Thoracic aorta (tissue), 2 donors: ENCODE measurements at places on chromosomes 16 and 17. TPM values are rescaled to one million over a fixed set of nuclear protein-coding genes. Genes with fewer than 3 reads are reported as not detected.
A peak's percentile ranks its signal among the peaks of the same experiment; 100 is the strongest.

- H3K27me3 ChIP-seq = no peaks in the 10 kb centered on the region
- DNase-seq = no peak
- H3K4me3 ChIP-seq = no peak overlapping the region
- peaks cover 32% of the 10 kb centered on the region for H3K36me3 ChIP-seq
These were observed 18.8 kb downstream of the NCBP3 start for GRCh38 chr17:3827124-3827773.

GRCh38 chr16:11169641-11170040 lies 86.4 kb downstream of the SOCS1 start:
- no peak for DNase-seq
- H3K4me1 ChIP-seq = peaks cover 5% of the 10 kb centered on the region
- peaks cover 9% of the 10 kb centered on the region for H3K36me3 ChIP-seq
- H3K4me3 ChIP-seq = no peak overlapping the region
- H3K27ac ChIP-seq = no peak overlapping the region

GRCh38 chr16:67702130-67702529 lies 17.0 kb downstream of the GFOD2 start:
- H3K27ac ChIP-seq = no peak overlapping the region
- no peaks in the 10 kb centered on the region for H3K27me3 ChIP-seq
- no peak overlapping the region for H3K4me3 ChIP-seq
- H3K36me3 ChIP-seq = peaks cover 5% of the 10 kb centered on the region

- H3K27ac ChIP-seq = no peak within 1 kb of the TSS
- peaks cover 12% of the 10 kb centered on the region for H3K36me3 ChIP-seq
- no peak for DNase-seq
- H3K4me3 ChIP-seq = no peak within 1 kb of the TSS
- H3K4me1 ChIP-seq = peaks cover 13% of the 10 kb centered on the region
- no peaks in the 10 kb centered on the region for H3K27me3 ChIP-seq
These were observed at the start of gene CEP295NL for GRCh38 chr17:78903101-78903779. TSS of gene CEP295NL (minus strand) at chr17:78903201. CDS start at chr17:78901828, 1,373 bp downstream.

The CA5A gene
- total RNA-seq = not detected

DNA sequence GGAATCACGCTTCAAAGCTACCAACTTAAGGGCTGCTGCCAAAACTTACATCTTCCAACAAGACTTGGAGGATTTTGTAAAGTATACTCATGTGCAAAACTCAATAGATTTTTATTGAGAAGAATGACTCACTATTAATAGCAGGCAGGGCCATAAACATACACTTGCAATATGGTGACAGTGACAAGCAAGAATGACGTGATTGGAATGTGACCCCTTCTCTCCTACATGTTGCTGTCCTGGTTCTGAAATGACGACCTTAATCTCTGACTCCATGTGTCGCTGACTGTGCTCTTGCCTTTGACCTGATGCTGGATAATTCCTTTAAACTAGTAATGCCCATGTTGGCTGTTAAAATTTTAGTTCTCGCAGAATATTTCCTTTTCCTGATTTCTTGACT lies 174.5 kb downstream of the PARN start:
- H3K4me1 ChIP-seq = no peaks in the 10 kb centered on the region
- H3K27me3 ChIP-seq = no peaks in the 10 kb centered on the region
- H3K27ac ChIP-seq = no peak overlapping the region
- no peak for DNase-seq
- H3K4me3 ChIP-seq = no peak overlapping the region

DNA sequence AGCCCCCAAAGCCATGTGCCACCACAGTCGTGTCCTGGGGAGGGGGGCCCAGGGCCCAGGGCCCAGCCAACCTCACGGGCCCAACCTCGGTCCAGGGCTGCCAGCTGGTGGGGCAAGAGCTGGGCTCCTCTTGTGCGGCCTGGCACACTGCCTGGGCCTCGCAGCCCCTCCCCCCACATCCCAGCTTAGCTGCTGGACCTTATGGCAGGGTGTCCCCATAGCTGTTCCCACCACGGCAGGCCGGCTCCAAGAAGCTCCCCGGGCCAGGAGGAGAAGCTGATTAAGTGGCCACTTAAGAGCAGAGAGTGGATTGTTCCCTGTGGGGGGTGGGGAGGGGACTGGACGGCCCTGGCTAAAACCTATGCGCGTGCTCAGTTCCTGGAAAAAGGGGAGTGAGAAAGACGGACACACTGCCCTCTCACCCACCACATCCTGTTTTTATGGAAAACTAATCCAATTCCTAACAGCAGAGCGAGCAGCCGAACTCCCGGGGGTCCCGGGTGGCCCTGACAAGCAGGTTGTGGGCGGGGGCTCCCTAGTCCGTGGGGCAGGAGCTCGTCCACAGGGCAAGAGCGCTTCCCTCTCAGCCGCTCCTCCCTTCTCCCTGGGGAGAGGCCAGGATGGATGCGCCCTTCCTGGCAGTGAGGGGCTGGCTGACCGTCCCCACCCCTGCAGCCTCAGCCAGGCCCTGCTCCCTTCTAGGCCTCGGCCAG lies 16.8 kb downstream of the PIEZO1 start:
- peaks cover 48% of the 10 kb centered on the region for H3K4me1 ChIP-seq
- no peak overlapping the region for H3K27ac ChIP-seq
- H3K4me3 ChIP-seq = peak overlapping the region; percentile 20
- no peaks in the 10 kb centered on the region for H3K36me3 ChIP-seq
- no peak for DNase-seq

DNA sequence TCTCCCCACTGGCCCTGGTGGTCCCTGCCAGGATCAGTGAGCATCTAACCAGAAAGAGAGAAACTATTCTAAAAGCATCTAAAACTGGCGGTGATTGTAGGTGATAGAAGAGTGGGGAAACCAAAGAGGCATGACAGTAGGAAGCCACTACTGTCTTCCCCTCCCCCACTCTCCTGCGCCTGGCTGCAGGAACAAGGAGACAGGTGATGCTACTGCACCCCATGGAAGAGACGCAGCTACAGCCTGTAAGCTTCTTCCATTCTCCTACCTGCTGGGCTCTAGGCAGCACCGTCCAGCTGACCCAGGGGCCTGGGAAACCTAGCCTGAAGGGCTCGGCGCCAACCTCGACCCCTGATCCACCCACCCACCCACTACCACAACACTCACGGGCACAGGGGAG lies 32.4 kb upstream of the CSNK2A2 start:
- no peak overlapping the region for H3K27ac ChIP-seq
- no peaks in the 10 kb centered on the region for H3K4me1 ChIP-seq
- no peaks in the 10 kb centered on the region for H3K36me3 ChIP-seq
- DNase-seq = no peak
- no peaks in the 10 kb centered on the region for H3K27me3 ChIP-seq

The IL17C gene
- not detected for total RNA-seq

DNA sequence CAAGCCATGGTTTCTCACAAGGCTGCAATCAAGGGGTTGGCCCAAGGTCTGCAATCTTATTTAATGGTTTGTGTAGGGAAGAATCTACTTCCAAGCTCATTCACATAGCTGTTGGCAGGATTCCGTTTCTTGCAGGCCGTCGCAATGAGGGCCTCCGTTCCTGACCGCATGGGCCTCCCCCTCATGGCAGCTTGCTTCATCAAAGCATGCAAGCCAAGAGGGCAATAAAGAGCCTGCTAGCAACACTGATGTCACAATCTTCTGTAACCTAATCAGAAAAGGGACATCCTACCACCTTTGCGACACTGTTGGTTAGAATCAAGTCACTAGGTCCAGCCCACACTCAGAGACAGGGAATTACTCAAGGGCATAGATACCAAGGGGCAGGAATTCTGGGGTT lies 95.5 kb downstream of the CCT6B start:
- H3K4me3 ChIP-seq = no peak overlapping the region
- no peaks in the 10 kb centered on the region for H3K4me1 ChIP-seq
- DNase-seq = no peak
- H3K36me3 ChIP-seq = no peaks in the 10 kb centered on the region
- no peaks in the 10 kb centered on the region for H3K27me3 ChIP-seq

The SPHK1 gene
- 47.4 TPM for total RNA-seq

- H3K36me3 ChIP-seq = no peaks in the 10 kb centered on the region
- H3K27me3 ChIP-seq = no peaks in the 10 kb centered on the region
- H3K4me3 ChIP-seq = peak overlapping the region; percentile 98
- no peak for DNase-seq
These were observed 2.1 kb downstream of the ARHGAP23 start for GRCh38 chr17:38430316-38430715.

The PRAC1 gene
- not detected for total RNA-seq

The TMEM220 gene
- total RNA-seq = 7.5 TPM

DNA sequence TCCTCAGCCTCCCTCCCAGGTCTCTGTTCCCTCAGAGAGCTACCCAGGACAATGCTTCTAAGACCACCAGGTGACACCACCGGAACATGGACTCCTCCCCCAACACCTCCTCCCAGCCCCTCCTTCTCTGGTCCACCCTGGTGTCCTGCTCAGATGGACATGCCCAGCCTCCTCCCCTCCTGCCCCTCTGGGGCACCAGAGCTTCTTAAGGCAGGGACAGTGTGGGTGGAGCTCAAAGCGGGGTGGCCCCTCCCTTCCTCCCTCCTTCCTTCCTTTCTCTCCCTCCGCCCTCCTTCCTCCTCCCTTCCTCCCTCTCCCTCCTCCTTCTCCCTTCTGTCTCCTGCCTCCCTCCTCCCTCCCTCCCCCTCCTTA lies 22.7 kb downstream of the TRPV3 start:
- no peak overlapping the region for H3K4me3 ChIP-seq
- H3K36me3 ChIP-seq = no peaks in the 10 kb centered on the region
- no peak overlapping the region for H3K27ac ChIP-seq
- peaks cover 2% of the 10 kb centered on the region for H3K4me1 ChIP-seq
- DNase-seq = no peak

The TBX21 gene
- 1.8 TPM for total RNA-seq

The CD300H gene
- total RNA-seq = not detected

DNA sequence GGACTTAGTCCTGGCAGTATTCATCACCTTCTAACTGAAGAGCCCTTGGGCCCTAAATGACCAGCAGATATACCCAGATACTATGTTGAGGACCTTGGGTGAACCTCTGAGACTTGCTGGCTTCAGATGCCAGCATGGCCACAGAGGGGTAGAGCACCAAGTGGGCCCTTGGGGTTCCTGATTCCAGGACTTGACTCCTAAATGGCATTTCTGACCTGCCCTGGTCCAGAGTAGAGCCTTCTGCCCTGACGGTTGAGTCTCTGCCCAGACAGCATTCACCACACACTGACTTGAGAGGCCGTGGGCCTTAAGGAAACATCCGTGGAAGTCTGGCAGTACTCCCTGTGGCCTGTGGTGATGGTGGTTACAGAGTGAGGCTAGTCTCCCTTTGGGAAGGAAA lies 2.8 kb upstream of the APPBP2 start:
- H3K36me3 ChIP-seq = no peaks in the 10 kb centered on the region
- H3K4me3 ChIP-seq = no peak overlapping the region
- no peak overlapping the region for H3K27ac ChIP-seq
- H3K27me3 ChIP-seq = no peaks in the 10 kb centered on the region
- peaks cover 9% of the 10 kb centered on the region for H3K4me1 ChIP-seq

GRCh38 chr16:83137326-83137781 lies 510.6 kb downstream of the CDH13 start:
- H3K27me3 ChIP-seq = no peaks in the 10 kb centered on the region
- no peaks in the 10 kb centered on the region for H3K4me1 ChIP-seq
- H3K27ac ChIP-seq = no peak overlapping the region
- no peak overlapping the region for H3K4me3 ChIP-seq
- H3K36me3 ChIP-seq = no peaks in the 10 kb centered on the region
- no peak for DNase-seq

DNA sequence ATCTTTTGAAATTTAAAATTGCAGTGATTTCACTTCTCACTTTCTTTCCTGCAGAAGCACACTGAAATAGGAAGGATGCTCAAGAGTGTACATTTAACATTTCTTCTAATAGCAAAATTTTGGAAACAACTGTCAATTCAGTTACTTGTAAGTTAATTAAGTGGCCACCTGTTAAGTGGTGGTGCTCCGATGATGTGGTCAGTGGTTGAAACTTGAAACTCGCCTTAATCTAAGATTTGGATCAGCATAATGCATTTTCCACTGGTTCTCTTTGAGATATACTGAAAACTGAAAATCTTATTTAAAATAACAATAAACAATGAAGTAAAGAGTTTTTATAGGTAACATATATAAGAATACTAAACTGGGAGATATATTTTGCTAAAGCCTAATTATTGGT lies 7.0 kb upstream of the MYH8 start:
- no peak overlapping the region for H3K4me3 ChIP-seq
- no peaks in the 10 kb centered on the region for H3K27me3 ChIP-seq
- DNase-seq = no peak
- H3K36me3 ChIP-seq = no peaks in the 10 kb centered on the region
- no peaks in the 10 kb centered on the region for H3K4me1 ChIP-seq

- H3K27me3 ChIP-seq = no peaks in the 10 kb centered on the region
- H3K27ac ChIP-seq = no peak overlapping the region
- H3K4me3 ChIP-seq = no peak overlapping the region
- no peaks in the 10 kb centered on the region for H3K4me1 ChIP-seq
These were observed 114.9 kb downstream of the SPAG9 start for GRCh38 chr17:51005768-51006167.

The CAVIN1 gene
- 579 TPM for total RNA-seq

DNA sequence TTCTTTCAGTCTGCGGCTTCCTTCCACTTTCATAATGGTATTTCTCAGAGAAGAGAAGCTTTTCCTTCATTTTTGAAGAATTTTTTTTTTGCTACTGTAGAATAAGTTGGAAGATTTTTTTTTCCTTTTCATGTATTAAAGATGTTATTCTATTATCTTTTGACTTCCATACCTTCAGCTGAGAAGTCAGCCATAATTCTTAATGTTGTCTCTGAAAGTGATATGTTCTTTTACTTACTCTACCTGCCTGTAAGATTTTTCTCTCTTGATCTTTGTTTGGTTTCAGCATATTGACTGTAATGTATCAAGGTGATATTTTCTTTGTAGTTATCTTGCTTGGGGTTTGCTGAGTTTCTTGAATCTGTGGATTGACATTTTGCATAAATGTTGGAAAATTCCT lies 143.5 kb upstream of the TOX3 start:
- no peak overlapping the region for H3K27ac ChIP-seq
- H3K36me3 ChIP-seq = no peaks in the 10 kb centered on the region
- no peak for DNase-seq
- no peaks in the 10 kb centered on the region for H3K27me3 ChIP-seq
- H3K4me3 ChIP-seq = no peak overlapping the region

GRCh38 chr17:81557276-81558114 lies 5.3 kb upstream of the FAAP100 start:
- no peaks in the 10 kb centered on the region for H3K27me3 ChIP-seq
- H3K36me3 ChIP-seq = peaks cover 38% of the 10 kb centered on the region
- no peak overlapping the region for H3K27ac ChIP-seq
- DNase-seq = no peak

DNA sequence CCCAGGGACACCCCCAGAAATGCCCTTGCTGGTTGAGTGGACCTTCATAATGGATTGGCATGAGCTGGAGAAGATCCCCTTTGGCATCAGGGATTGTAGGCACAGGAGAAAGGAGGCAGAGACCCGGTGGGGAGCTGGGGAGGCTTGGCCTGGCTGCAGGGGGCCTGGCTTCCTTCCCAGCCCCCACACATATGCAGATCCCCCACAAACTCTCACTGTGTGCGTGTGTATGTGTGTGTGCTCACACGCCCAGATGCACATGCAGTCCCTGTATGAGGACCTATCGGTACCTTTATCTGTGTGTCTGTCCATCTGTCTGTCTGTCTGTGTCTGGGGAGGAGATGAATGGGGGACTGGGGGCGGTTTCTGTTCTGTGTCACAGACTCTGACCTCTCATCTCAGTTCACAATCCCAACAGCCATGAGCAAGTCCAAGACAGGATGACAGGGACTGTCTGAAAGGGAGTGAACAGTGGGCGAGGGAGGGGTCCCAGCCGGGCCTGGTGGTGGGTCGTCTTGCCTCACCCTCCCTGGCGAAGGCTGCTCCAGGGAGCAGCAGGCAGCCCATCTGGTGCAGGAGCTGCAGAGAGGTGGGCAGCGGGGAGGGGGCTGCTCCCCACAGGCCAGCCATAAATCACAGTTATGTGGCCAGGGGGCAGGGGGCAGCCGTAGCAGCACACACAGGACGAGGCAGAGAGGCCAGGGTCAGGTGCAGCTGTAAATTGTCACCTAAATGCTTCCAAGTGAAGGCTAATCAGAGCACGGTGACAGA lies 46.7 kb upstream of the LHX1 start:
- H3K4me3 ChIP-seq = no peak overlapping the region
- no peak overlapping the region for H3K27ac ChIP-seq
- peaks cover 2% of the 10 kb centered on the region for H3K27me3 ChIP-seq
- no peaks in the 10 kb centered on the region for H3K36me3 ChIP-seq
- no peak for DNase-seq
